ENCODE measurements at places on chromosomes 12 and 14. TPM values are rescaled to one million over a fixed set of nuclear protein-coding genes. Genes with fewer than 3 reads are reported as not detected.

PTHLH gene
- polyA plus RNA-seq: not detected

MYH6 gene
- polyA plus RNA-seq: not detected

DNA sequence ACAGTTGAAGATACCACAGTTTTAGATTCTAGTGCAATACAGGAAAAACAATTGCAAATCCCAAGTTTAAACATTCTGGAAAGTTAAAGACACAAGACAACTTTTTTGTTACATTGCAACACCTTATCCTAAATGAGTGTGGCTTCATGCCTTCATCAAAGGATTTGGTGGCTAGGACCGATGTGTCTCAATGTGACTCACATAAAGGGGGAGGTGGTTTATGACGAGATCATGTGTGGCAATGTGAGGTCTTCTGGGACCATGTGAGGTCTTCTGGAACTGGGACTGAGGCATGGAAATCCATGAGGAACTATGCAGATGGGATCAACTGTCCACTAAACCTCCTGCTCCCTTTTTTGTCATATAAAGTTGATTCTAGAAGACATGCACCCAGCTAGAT lies 166.2 kb downstream of the PAX9 start:
- DNase-seq: no peak

DNA sequence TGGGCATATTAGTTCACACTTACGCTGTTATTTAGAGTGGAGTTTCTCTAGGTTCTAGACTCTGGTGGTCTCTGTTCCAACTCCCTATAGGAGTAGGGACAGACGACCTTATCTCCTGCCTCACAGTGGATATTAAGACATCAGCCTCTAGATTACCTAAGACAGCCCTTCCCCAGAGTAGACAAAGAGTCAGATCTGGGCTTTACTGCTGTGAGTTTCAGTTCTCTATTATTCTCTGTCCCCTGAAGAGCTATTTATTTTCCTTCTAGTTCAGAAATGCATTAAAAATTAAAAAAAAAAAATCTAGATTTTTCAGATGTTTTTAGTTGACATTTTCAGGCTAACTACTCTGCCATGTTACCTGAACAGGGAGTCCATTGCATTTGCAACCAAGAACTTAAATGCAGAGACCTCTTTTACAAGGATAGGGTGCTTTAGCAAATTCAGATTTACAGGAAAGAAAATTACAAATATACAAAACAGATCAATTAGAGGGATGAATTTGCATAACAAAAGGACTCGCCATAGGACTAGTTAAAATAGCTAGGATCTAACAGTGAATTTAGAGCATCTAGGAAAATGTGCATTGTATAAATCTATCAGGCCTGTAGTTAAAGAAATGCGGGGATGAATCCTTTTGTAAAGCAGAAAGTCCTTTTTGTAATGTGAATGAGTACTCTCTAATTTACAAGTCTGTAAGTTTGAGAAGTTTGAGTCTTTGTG lies 381.4 kb downstream of the APAF1 start:
- no peak for DNase-seq

TMTC1 gene
- not detected for polyA plus RNA-seq

GRCh38 chr12:5262450-5262849 lies 169.5 kb upstream of the NTF3 start:
- no peak for DNase-seq

PRPH gene
- polyA plus RNA-seq: not detected

SLC4A8 gene
- polyA plus RNA-seq: 0.14 TPM

DNA sequence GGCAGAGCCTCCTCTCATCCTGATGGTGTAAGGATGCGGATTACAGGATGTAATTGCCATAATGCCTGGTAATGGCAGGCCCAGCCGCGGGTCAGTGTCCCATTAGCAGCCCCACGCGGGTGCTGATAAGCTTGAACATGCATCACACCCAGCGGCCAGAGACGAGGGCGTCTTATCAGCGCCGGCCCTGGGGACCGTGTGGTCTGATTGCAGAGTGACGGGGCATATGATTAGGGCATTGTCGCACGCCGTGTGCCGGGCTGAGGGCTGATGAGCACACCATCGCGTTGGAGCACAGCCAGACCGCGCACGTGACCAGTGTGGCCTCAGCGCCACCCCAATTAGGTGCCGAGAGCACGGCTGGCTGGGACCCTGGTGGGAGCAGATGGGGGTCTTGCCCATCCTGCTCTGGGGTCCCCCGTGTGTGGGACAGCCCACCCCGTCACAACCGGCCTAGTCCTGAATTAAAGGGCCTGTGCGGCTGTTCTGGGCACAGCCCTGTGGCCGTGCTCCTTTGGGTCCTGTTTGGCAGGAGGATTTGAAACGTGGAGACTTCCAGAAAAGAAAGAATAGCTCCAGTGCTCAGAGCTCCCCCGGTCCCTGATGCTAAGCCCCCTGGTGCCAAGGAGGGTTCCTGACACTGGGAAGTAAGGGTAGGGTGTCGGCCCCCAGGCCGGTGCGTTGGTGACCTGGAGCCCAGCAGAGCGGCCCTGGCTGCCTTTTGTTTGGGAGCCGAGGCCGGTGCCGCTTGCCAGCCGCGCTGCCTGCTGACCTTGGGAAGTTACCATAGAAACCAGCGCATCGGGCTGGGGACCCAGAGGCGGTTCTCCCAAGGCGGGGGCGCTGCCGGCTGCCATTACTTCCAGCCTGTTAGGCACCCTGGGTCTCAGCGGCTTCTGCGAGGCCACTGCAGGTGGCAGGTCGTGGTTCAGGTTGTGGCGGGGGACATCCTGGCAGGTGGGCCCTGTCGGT lies 20.7 kb downstream of the KIF26A start:
- no peak for DNase-seq

RD3L gene
- polyA plus RNA-seq: not detected

GRCh38 chr12:107684990-107685359 lies 624 bp upstream of the PWP1 start:
- no peak for DNase-seq

GPD1 gene
- not detected for polyA plus RNA-seq

GRCh38 chr12:117155278-117156060 lies 34.8 kb downstream of the FBXO21 start:
- peak; percentile 63 for DNase-seq

CACNB3 gene
- polyA plus RNA-seq: 4.0 TPM

- no peak for DNase-seq
Measured at GRCh38 chr12:80709811-80710726, 2.6 kb downstream of the MYF6 start.

- DNase-seq: no peak
Measured at GRCh38 chr12:53289891-53290290, 5.5 kb upstream of the PFDN5 start.

SERPINA5 gene
- not detected for polyA plus RNA-seq

RIPK3 gene
- 16.7 TPM for polyA plus RNA-seq

GRCh38 chr12:18373181-18373580 lies 111.9 kb downstream of the PIK3C2G start:
- DNase-seq: no peak

Measured in CD4-positive, alpha-beta memory T cell (primary cell).